BE2C (cell line): ENCODE measurements at places on chromosomes 7 and 10.

- DNase-seq: no peak
Measured at GRCh38 chr10:24463611-24464426, 254.9 kb downstream of the KIAA1217 start.

DNA sequence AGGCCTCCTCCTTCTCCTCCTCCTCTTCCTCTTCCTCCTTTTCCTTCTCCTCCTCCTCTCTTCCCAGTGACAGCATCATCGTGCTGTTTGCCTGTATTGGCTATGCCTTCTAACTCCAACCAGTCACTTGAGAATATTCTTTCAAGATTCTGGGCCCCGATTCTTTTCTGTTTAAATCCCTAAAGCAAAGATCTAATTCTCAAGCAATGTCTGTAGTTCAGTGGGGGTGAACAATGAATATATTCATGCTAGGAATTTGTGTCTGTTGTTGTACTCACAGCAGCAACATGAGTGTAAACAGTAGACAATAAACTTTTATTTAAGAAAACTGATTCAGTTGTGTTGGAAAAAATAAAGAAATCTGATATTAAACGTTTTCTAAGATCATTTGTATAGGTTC, 30.7 kb downstream of the NUDT5 start:
- no peak for DNase-seq

- DNase-seq: no peak
Measured at GRCh38 chr7:26440233-26441001, 148.8 kb downstream of the SNX10 start.

- no peak for DNase-seq
Measured at GRCh38 chr7:46207931-46208634, 287.0 kb upstream of the IGFBP3 start.

GRCh38 chr10:31678139-31678536, 250.5 kb downstream of the ARHGAP12 start:
- no peak for DNase-seq

DNA sequence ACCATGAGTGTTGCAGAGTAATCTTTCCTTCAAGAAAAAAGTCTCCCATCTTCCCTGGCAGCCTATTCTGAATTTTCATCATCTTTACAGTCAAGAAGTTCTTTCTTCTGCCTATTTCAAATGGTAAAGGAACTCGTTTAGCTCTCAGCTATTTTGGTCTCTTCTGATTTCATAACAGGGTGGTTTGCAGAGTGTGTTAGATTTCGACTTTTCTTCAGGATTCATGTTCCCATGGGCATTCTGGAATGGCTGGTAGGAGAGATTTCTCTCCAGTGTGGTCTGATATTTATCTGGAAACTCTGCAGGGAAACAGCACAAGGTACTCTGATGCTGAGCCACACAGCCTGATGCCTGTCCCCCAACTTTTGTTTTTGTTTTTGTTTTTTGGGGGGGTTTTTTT, 111.1 kb upstream of the FAM171A1 start:
- DNase-seq: no peak

DNA sequence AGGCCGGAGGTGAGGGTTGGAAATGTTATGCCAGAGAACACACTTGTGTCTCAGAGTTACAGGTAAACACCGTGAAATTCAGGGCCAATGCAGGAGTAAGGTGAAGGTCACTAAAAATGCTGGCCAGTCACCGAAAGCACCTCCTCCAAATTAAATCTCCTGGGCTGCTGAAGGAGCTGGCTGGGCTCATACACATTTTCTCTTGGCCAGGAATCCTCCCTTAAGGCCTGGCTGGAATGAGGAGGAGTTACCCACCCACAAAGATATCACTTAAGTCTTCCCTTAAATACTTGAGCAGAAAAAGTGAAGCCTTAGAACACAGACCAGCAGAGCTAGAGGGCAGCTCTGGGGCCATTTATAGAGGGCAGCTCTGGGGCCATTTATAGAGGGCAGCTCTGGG, 46.3 kb downstream of the HTRA1 start:
- no peak for DNase-seq

DNA sequence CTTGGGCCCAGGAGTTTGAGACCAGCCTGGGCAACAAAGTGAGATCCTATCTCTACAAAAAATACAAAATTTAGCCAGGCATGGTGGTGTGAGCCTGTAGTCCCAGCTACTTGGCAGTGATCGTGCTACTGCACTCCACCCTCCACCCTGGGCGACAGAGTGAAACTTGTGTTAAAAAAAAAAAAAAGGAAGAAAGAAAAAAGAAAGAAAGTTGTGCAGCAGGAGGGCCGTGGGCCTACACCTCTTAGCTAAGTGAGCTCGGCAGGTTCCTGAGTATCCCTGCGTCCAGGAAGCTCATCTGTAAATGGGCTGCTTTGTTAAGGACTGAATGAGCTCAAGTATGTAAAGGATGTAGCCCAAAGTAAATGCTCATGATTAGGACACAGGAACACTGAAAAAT, 155.0 kb downstream of the RNF216 start:
- no peak for DNase-seq

GRCh38 chr7:71962636-71963035, 449.5 kb downstream of the CALN1 start:
- DNase-seq: no peak
